ENCODE measurements at places on chromosomes 2 and 18. TPM values are rescaled to one million over a fixed set of nuclear protein-coding genes. Genes with fewer than 3 reads are reported as not detected.

The IL37 gene
- total RNA-seq: not detected

The PRKAG3 gene
- total RNA-seq: under 0.01 TPM

The HAAO gene
- 0.38 TPM for total RNA-seq

The RAPH1 gene
- 14.2 TPM for total RNA-seq

The CDK5R2 gene
- total RNA-seq: not detected
